ENCODE measurements at places on chromosomes 2 and 18. TPM values are rescaled to one million over a fixed set of nuclear protein-coding genes. Genes with fewer than 3 reads are reported as not detected.

PTPRM gene
- 132 TPM for total RNA-seq

SLC19A3 gene
- 0.74 TPM for total RNA-seq

DNA sequence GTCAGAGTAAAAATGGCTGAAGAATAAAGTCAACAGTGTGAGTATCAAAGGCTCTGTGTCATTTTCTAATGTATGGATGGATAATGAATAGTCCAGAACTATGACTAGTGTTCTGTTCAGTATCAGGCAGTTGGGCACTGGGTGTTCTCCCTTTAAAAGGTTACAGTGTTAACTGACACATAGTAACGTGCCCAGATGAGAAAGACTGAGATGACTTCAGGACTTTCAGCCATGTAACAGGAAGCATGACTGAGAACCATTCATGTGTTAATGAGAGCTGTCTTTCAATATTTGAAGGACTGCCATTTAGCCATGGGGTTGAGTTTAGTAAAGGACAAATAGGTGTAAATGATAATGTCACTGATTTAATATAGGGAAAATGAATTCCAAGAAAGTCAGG, 187.1 kb downstream of the GULP1 start:
- H3K4me1 ChIP-seq, result no peaks in the 10 kb centered on the region
- H3K27me3 ChIP-seq, result no peaks in the 10 kb centered on the region
- DNase-seq, result no peak
- H3K27ac ChIP-seq, result no peak overlapping the region
- H3K4me3 ChIP-seq, result no peak overlapping the region

- no peak overlapping the region for H3K27ac ChIP-seq
- peaks cover 41% of the 10 kb centered on the region for H3K4me1 ChIP-seq
- no peak overlapping the region for H3K4me3 ChIP-seq
- no peaks in the 10 kb centered on the region for H3K27me3 ChIP-seq
Observed at GRCh38 chr2:240289701-240290431, 145.6 kb upstream of the GPC1 start.

- H3K4me1 ChIP-seq, result no peaks in the 10 kb centered on the region
- no peaks in the 10 kb centered on the region for H3K36me3 ChIP-seq
- DNase-seq, result no peak
- no peak overlapping the region for H3K4me3 ChIP-seq
- H3K27ac ChIP-seq, result no peak overlapping the region
- peaks cover 13% of the 10 kb centered on the region for H3K27me3 ChIP-seq
Observed at GRCh38 chr2:114651933-114652332, 209.5 kb downstream of the DPP10 start.
